Fibroblast of upper back skin (primary cell): ENCODE measurements at places on chromosomes 1 and 21.

DNA sequence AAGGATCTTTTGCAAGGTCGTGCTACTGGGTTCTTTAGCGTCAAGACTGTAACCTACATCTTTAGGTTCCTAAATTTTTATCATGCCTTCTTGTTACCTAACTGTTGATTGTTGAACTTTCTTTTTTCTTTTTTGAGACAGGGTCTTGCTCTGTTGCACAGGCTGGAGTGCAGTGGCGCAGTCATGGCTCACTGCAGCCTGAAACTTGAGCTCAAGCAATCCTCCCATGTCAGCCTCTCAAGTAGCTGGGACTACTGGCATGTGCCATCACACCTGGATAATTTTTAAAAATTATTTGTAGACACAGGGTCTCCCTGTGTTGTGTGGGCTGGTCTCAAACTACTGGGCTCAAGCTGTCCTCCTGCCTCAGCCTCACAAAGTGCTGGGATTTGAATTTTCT is 52.9 kb downstream of the NFIA start:
- DNase-seq = no peak

GRCh38 chr1:56535362-56535761 is 44.0 kb downstream of the PLPP3 start:
- no peak for DNase-seq

DNA sequence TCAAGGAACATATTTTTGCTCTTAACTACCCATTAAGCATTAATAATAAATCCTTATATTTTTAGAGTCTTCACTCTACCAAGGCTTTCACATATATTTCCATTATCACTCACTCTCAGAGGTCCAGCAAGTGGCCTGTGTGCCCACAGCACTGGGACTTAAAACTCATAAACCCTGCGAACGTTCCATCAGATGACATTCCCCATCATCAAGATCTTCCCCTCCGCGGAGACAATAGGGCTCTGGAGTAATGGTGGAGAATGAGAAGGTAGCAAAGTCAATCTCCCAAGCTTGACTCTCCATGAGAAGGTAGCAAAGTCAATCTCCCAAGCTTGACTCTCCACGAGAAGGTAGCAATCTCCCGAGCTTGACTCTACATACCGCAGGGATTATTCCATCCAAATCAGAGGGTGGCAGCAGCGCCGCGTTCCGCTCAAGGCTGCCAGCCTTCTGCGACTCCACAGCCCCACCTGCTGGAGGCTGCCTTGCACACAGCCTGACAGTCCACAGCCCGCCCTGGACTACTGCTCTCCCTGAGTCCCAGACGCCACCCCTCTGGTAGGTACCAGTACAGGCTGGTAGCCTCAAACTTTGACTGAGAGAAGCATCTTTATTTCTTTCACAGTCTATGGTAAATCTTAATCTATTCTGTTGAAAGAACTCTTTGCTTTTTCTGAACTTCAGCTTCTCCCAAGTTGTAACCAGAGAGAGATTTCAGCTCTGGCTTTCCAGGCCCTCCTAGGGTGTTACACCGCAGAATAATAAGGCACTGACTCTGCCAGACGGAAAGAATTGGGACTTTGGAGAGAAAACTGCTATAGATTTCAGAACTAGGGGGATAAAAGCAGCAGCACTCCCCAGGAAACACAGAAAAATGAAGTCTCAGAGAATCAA is 26.4 kb upstream of the CTTNBP2NL start:
- DNase-seq = peak; percentile 73

DNA sequence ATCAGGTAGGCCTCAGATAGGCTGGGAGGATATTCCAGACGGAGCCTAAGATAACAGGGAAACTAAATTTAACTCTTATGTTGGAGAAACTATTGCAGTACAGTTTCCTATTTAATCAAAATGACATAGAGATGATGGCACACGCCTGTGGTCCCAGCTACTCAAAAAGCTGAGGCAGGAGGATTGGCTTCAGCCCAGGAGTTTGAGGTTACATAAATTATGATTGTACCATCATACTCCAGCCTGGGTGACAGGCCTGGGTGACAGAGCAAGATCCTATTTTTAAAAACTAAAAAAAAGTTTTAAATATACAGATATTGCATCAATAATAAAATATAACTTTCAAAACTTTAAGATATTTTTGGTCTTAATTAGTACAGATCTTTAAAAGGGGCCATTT is 25.2 kb upstream of the TAL1 start:
- DNase-seq = no peak

GRCh38 chr1:8018492-8019228 is 7.4 kb downstream of the ERRFI1 start:
- no peak for DNase-seq

GRCh38 chr1:39115271-39116110 is 89.0 kb upstream of the MACF1 start:
- DNase-seq = peak; percentile 70

- DNase-seq = no peak
Observed at GRCh38 chr1:181759481-181759880, 276.2 kb downstream of the CACNA1E start.

- peak; percentile 81 for DNase-seq
Observed at GRCh38 chr1:7902478-7903085, 38.1 kb downstream of the TNFRSF9 start.

DNA sequence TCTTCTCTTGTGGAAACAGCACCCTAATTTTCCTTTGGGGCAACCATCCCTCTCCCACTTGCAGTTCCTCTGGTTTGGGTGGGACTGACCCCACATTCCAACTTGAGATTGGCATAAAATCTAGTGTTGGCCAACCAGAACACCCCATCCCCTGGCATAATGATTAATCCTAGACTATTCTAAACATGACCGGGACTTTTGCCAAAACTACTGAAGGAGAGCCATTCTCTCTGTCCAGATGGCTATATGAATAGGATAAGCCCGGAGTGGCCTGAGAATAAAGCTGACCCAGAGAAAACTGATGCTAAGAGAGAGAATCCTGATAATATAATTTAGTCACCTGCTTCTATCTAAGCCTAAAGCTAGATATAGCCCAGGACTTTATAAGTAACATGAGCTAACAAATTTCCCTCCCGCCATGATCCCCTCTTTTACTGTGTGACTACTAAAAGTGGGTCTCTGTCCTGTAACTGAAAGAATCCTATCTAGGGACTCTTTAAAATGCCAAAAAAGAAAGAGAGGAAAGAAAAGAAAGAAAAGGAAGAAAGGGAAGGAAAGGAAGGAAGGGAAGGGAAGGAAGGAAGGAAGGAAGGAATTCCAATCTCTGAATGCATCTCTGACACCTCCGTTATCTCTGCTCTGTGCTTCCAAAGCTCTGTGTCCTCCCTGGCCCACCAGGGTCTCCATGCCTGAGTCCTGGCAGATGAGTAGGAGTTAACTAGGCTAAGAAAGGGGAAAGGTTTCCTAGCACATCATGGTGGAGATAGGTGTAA is 28.0 kb upstream of the NRDC start:
- DNase-seq = peak; percentile 71

DNA sequence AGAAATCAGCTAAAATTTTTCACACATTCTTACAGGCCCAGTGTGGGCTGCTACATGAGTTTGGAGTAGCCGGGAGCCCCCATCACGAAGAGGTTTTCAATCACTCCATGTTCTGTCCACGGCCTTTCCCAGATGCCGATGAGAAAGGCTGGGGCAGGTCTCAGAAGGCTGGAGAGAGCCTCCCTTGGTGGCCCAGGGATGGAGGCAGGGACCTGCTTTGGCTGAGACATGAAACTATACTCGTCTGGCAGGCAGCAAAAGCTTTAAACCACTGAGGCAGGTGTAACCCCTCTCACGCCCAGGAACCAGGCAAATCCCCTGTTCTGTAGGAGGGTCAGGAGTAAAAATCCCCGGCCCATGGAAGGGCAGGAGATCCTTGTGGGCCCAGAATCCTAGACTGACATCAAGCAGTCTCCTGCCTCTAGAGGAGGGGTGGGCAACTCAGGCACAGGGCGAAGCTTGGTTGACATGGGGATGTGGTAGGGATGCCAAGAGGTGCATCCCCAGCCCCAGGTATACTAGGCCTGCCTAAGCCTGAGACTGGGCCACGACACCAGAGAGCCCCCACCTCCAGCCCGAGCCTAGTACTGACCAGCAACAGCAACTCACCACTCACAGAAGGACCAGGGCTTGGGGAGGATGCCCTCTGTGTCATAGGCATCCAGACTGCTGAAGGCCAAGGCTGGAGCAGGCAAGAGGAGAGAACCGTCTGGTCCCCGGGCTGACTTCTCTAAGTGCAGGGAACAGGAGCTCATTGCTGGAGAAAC is 9.1 kb downstream of the MMEL1 start:
- no peak for DNase-seq

DNA sequence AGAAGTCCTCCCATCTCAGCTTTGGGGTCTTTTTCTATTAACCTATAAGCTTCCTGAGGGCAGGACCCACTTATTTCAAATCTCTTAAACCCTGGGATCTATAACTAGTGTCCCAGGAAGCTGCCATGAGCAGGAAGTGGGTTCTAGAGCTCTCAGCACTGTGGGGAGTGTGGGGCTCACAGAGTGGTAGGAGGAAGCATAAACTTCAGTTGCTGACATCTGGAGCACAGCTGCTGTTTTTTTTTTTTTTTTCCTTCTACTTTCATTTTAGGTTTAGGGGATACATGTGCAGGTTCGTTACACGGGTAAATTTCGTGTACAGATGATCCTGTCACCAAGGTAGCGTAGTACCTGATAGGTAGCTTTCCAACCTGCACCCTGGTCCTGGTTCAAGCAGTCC is 59.3 kb downstream of the AK4 start:
- DNase-seq = peak; percentile 39

- peak; percentile 36 for DNase-seq
Observed at GRCh38 chr1:115976062-115976920, at the start of gene SLC22A15. TSS of gene SLC22A15 (plus strand) at chr1:115976513. CDS start at chr1:115976628, 115 bp downstream.

- no peak for DNase-seq
Observed at GRCh38 chr1:70324683-70325082, 29.8 kb downstream of the ANKRD13C start.

DNA sequence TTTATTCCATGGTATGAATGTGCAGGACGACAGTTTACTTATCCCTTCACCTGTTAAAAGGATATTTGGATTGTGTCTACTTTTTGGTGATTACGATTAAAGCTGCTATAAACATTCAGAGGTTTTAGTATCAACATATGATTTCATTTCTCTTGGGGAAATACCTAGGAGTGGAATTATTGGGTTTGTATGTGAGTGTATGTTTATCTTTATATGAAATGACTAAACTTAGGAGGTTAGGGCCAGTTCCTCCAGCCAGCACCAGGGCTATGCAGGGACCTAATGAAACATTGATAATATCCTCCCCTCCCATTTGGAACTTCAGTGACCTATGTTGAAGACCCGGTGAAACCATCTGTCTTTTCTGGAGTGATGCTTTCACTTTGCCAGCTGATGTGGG is 13.8 kb downstream of the TMEM51 start:
- no peak for DNase-seq

DNA sequence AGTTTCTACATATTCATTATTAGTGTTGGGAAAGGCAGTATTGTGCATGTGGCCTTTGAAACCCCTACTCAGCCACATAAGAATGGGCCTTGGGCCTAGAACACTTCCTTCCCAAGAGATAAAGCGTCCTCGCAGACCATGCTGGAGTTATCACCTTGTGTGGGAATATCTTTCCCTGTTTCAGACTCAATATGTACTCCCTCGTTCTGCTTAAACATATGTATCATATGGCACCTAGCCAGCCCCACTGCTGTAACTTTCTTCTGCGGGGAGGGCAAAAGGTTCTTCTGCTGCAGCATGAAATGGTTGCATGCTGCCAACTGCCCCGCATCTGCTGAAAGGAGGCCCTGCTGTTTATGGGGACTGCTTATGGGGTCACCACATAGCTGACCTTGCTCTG is 92.0 kb downstream of the CRB1 start:
- DNase-seq = peak; percentile 10

- DNase-seq = peak; percentile 14
Observed at GRCh38 chr21:36706951-36707762, 8.2 kb downstream of the SIM2 start.

DNA sequence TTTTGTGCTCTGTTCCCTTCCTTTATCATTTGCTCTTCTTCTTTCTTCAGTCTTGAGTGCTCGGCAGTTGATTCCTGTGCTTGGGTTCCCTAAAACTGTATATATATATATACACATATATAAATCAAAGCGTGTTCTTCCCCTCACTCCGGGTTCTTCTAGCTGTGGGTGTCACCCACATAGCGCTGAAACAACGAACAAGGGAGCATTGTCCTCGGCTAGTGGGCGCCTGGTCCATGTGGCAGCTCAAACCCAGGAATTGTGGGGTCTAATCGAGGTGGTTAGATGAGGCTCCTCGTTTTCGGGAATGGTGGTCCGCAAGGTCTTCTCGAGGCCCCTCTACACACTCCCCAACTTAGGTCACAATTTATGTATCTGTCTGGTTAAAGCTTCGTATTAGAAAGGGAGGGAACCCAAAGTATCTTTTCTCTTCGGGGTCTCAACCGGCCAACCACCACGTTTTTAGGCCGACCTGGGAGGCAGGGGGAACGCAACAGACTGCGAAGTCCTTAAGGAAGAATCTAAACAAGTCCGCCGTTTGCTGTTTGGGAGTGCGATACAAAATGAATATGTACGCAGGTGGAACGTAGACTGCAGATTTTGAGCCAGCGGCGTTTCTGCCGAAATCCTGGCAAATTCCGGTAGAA is 504 bp upstream of the SDHC start:
- DNase-seq = no peak

- DNase-seq = peak; percentile 23
Observed at GRCh38 chr1:225881081-225881958, 860 bp downstream of the TMEM63A start.

DNA sequence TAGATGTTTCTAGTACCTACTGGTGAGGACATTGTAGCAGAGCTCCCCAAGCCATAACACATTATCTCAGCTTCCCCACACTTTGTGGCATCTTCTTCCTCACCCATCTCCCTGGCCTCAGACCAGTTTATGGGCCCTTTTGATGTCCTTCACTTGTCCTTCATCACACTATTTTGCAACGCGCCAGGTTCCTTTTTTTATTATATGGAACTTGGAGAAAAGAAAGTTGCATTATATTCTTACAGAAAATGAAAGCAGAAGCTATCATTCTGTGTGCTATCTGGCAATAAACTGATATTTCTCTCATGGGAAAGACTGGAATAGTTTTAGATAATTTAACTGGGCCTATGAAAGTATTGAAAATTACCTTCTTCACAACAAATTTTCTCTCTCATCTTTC is 196.9 kb upstream of the ETV3 start:
- no peak for DNase-seq

- DNase-seq = no peak
Observed at GRCh38 chr1:230570724-230571360, 71.4 kb upstream of the COG2 start.

GRCh38 chr1:241767737-241768136 is 80.3 kb upstream of the EXO1 start:
- DNase-seq = no peak

DNA sequence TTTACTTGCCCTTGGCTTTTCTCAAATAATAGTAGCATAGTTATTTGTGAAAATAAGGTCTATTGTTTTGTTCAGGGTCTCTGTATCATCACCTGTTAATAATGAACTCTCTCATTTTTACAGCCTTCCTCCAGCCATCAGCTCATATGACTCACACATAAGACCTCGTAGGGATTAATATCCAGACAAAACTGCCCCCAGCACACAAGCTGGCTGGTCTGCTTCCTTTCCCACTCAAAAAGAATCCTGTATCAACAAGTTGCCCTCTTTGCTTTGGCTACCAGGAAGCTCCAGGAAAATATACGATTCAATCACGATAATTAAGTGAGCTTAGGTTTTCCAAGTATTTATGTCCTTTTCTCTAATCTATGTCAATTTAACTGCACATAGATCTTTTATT is 119.2 kb downstream of the DMRTB1 start:
- DNase-seq = peak; percentile 57
